Activated CD4-positive, CD25-positive, alpha-beta regulatory T cell (primary cell): ENCODE measurements at places on chromosomes 5 and 9.

DNA sequence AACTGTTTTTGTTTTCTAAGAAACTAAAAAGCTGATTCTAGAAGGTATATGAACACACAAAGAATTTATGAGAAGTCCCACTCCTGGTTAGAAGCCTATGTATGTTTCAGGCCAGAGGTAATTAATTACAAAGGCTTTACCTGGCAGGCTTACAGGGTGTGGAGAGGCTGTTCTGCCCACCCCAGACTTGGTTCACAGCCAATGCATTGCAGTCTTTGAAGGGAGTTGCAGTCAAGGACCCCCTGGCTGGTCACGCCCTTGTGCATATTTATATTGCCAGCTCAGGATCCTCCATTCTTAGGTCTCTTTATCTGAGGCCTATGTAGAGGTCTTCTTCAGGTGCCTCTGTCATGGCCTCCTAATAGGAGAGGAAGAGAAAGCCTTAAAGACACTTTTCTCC, 13.6 kb upstream of the PRSS3 start:
- no peak for DNase-seq

DNA sequence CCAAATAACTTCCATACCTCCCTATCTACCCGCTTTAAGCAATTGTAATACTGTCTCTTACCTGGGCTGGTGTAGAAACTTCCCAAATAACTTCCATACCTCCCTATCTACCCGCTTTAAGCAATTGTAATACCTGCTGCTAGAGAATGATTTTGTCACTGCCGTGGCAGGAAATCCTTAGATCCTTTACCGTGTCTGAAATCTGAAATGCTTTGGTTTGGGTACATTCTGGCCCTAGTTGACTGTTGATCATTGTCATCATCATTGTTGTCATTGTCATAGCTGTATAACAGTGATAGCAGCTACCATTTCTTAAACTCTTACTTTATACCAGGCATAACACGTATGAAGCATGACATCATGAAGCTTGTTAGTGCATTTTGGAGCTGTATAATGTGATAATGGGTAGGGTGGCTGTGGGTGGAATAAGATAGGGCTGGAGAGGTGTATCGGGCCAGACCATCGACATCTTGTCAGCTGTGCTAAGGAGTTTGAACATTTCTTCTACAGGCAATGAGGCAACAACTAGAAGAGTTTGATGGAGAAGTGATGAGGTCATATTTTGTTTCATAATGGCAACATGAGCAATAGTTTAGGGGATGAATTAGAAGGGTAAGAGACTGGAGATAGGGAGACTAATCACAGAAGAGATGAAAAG, 15.7 kb downstream of the PIP5K1B start:
- DNase-seq, result no peak

- DNase-seq, result no peak
These were observed 94.7 kb upstream of the ANKRD55 start for GRCh38 chr5:56327809-56328208.

- no peak for DNase-seq
These were observed 911.9 kb downstream of the DTWD2 start for GRCh38 chr5:118076490-118076889.

GRCh38 chr5:36369219-36369690, 67.6 kb upstream of the RANBP3L start:
- no peak for DNase-seq

DNA sequence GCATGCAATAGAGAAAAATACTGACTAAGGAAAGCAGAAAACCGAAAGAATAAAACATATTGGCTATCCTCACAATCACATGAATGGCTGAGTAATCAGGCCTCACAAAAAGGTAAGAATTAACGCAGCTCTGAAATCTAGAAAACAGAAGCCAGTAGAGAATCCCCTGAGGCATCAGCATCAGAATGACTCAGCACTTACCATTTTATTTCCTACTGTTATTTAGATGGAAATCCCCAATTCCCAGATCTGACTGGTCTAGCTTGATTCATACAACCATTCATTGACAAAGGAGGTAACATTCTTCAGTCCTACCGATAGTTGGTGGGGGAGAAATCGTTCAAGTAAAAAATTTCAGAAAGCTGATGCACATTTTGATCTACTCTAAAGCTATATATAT, 1408.4 kb upstream of the WWC1 start:
- no peak for DNase-seq

DNA sequence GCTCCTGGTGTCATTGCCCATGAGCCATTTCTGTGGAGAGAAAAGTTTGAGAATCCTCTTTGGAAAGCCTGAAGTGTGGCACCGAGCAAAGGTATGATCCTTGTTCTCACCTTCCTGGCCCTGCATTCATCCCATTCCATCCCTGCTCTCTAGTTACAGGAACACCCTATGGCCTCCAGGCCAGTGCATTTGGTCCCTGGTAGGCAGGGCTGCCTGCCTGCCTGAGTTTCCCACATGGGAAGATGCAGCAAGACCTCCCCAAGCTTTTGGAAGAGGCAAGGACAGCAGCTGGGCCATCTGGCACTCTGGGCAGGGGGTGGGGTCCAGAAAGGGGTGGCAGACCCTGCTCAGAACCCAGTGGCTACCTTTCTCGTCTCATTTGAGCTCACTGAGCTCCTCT, 24.5 kb downstream of the IGIP start:
- no peak for DNase-seq

DNA sequence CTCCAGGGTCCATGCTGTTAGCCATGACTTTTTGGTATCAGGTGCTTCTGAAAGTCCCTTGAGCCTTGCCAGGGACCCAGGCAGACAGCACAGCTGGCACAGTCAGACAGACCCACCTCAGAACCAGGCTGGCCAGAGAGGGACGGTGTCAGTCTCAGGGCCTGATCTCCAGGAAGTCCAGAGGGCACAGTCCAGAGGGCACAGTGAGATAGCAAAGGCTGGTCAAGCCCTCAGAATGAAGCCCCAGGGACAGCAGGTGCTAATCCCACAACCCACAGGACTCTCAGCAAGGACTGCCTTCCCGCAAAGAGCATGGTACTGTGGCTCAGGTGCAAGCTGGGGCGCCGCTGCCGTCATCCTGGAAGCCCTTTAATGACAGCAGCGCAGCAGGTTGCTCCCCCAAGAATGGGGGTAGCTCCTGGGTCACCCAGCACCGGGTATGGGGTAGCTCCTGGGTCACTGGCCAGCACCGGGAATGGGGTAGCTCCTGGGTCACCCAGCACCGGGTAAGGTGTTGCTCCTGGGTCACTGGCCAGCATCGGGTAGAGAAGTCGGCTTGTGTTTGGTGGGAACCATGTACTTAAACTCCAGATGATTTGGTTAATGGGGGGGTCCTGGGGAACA, 105.6 kb upstream of the PHYKPL start:
- DNase-seq, result no peak

- no peak for DNase-seq
These were observed 1023.7 kb upstream of the DMAC1 start for GRCh38 chr9:8823131-8823895.

DNA sequence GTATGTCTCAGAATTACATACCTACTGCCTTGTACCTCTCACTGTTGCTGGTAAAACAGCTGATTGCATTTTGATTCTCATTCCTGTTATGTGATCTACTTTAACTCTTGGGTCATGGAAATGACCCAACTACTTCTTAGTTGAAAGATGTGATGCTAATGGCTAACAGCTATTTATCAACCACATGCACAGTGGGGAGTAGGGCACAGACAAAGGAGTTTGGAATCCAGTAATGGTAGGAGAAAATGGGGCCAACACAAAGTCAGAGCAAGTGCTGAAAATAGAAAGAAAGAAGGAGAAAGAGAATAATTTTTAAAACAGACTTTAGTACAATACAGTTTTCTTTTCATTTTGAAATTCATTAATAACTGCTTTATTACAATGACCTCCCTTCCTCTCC, 241.0 kb downstream of the PTPRD start:
- no peak for DNase-seq

DNA sequence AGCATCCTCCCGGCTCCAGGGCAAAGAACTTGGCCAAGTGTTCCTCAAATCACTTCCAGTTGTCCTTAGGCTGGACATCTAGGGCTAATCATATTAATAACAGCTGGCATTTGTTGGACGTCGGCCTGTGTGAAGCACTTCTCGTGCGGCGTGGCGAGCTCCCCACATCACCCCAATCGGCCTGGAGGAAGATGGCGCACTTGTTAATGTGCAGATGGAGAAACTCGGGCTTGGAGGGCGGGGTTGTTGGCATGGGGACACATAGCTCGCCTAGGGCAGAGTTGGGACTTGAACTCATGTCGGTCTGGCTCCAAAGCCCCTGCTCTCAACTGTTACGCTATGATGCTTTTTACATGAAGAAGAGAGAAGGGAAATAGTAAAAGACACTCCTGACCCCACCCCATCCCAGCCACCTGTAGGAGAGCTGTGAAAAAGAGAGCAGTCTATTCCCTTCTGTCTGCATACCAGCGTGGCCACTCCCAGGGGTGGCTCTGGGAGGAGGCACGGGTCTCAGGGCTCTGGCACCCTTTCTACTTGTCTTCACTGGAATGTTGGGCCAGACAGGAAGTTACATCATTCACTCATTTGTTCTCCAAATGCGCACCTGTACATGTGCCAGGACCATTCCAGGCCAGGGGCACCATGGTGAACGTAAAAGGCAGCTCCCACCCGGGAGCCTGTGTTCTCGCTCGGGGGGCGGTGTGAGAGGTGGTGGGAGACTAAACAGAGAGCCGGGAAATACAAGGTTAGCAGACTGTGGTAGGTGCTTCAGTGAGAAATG, 12.8 kb upstream of the NUP214 start:
- DNase-seq, result no peak

GRCh38 chr9:113219969-113220368, 1.1 kb downstream of the FKBP15 start:
- DNase-seq, result no peak

DNA sequence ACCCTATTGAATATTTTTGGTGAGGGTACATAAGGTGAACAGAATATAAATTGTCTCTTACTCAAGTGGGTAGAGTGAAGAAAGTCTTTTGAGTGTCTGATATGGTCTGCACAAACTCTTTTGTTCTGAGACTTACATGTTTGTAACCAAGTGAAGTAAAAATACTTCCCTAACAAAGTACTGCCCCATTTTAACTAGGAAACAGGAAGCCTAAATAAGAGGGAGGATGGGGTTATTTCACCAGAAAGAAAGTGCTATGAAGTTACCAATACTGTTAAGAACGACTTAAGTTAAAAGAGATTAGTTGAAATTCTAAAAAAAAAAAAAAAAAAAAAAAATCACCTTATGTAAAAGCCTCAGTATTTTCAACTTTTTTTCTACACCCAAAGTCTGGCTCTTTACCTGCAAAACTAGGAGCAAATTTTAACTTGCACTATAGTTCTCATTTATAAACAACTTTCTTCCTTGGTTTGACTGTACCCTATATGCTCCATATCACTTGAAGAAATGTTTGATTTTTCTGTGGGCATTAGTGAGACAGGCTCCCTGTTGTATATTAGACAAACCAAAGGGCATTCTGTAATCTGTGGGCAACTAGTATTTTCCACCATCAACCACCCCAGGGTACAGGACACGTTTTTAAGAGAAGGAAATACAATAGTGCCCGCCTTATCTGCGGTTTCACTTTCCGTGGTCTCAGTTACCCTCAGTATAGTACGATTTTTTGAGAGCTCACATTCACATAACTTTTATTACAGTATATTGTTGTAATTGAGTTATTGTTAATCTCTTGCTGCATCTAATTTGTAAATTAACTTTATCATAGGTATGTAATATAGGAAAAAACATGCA, 127.7 kb downstream of the NR3C1 start:
- no peak for DNase-seq

GRCh38 chr9:110146373-110146772, 61.6 kb downstream of the C9orf152 start:
- no peak for DNase-seq

DNA sequence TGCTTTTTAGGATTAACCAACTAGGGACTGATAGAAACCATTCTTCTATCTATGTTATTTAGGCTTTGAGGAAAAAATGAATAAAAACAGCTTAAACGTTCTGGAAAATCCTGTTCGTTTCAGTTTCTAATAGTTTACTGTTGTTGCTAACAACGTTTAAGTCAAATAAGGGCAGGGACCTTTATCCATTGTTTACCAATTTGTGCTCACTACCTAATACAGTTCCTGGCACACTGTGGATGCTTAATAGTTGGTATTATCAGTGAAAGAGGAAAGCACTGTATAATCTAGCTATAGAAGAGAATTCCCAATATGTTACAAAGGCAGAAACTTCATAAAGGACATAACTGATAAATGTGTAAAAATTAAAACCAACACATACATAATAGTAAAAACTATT, 52.5 kb downstream of the ZFR start:
- no peak for DNase-seq
